ENCODE measurements at places on chromosomes 2 and 18. TPM values are rescaled to one million over a fixed set of nuclear protein-coding genes. Genes with fewer than 3 reads are reported as not detected.
A peak's percentile ranks its signal among the peaks of the same experiment; 100 is the strongest.

DNA sequence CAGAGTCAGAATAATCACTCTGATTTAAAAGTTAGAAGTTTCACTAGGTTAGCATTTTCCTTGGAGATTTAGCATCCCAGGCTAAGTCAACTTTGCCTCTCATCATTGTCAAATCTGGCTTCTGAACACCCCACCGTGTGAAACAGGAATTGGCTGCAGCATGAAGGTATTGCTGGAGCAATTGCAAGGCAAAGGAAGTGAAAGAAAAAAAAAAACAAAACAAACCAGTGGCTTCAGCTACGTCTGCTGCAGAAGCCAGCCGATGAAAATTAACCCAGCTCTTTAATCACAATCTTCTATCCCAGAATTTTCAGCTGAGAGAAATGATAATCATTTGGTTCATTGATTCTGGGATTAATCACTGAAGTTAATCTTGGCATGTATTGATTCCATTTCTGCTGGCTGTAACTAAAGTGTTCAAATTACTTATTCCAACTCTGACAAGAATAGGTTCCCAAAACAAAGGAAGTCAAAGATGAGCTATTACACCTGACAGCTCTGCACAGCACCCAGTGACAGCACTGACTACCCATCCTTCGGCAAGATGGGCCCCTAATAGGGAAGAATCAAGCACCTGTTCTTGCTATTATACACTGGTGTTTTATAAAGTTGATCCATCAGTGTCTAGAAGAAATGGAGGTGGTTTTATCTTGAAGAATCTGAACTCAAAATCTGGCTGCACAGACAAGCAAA, 42.7 kb upstream of the REG3G start:
- DNase-seq, result no peak
- no peak overlapping the region for H3K4me3 ChIP-seq
- no peaks in the 10 kb centered on the region for H3K4me1 ChIP-seq

- no peaks in the 10 kb centered on the region for H3K27me3 ChIP-seq
- no peaks in the 10 kb centered on the region for H3K36me3 ChIP-seq
- H3K27ac ChIP-seq, result no peak overlapping the region
- H3K4me1 ChIP-seq, result no peaks in the 10 kb centered on the region
- DNase-seq, result no peak
- no peak overlapping the region for H3K4me3 ChIP-seq
Measured at GRCh38 chr2:10932345-10933151, 20.8 kb downstream of the KCNF1 start.

WDR35 gene
- total RNA-seq, result 15.5 TPM

GRCh38 chr2:42495234-42495581, 1.4 kb upstream of the KCNG3 start:
- no peaks in the 10 kb centered on the region for H3K36me3 ChIP-seq
- no peak for DNase-seq
- peaks cover 53% of the 10 kb centered on the region for H3K27me3 ChIP-seq
- H3K4me1 ChIP-seq, result peaks cover 25% of the 10 kb centered on the region
- peak overlapping the region; percentile 58 for H3K4me3 ChIP-seq

- no peaks in the 10 kb centered on the region for H3K4me1 ChIP-seq
- no peaks in the 10 kb centered on the region for H3K27me3 ChIP-seq
- no peak overlapping the region for H3K4me3 ChIP-seq
- peak; percentile 60 for DNase-seq
- H3K27ac ChIP-seq, result peak overlapping the region; percentile 80
Measured at GRCh38 chr2:231228223-231228622, 29.8 kb downstream of the ARMC9 start.

DNA sequence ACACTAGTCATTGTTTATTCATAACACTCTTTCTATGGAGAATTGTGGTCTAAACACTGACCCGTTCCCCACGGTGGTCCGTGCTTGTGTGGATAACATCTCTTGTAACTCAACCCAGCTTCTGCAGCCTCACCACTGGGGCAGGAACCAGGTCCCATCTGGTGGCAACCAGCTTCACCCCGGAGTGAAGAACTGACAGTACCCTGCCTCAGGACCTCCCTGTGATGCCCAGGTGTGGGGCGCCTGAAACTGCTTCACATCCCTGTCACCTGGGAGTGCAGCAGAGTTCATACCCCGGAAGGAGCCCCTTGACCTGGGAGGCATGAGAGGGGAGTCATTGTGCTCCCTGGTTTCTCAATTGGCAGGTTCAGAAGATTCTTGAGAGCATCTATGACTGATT, 81.1 kb downstream of the LONRF2 start:
- H3K4me1 ChIP-seq, result no peaks in the 10 kb centered on the region
- no peaks in the 10 kb centered on the region for H3K27me3 ChIP-seq
- no peak overlapping the region for H3K27ac ChIP-seq

GRCh38 chr2:231655894-231656293, 52.4 kb upstream of the PTMA start:
- H3K27ac ChIP-seq, result no peak overlapping the region
- no peak for DNase-seq
- no peaks in the 10 kb centered on the region for H3K36me3 ChIP-seq
- H3K4me3 ChIP-seq, result no peak overlapping the region

GRCh38 chr2:227739351-227739750, 6.3 kb upstream of the SCYGR8 start:
- H3K36me3 ChIP-seq, result no peaks in the 10 kb centered on the region
- H3K4me1 ChIP-seq, result no peaks in the 10 kb centered on the region
- no peak for DNase-seq

DNA sequence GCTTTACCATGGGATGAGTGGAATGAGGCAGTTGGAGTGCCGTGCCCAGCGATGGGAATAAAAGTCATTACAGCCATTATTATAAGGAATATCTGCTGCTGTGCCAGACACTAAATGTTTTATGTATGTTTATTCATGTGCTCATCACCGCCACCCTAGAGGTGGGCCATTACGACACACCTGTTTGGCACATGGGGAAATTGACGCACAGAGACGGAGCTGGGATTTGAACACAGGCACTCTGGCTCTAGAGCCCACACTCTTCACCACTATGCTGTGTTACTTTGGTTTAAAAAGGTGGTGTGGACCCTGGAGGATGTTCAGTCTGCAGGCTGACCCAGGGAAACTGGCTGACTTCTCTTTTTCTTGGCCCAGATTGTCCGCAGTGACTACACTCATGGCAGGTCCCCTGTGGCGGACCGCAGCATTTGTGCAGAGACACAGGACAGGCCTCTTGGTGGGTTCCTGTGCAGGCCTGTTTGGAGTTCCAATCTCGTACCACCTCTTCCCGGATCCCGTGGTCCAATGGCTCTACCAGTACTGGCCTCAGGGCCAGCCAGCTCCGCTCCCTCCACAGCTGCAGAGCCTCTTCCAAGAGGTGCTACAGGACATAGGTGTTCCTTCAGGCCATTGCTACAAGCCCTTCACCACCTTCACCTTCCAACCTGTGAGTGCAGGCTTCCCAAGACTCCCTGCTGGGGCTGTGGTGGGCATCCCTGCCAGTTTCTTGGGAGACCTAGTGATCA, 1.6 kb downstream of the TMEM177 start:
- H3K27me3 ChIP-seq, result no peaks in the 10 kb centered on the region
- DNase-seq, result no peak
- H3K4me3 ChIP-seq, result no peak overlapping the region
- no peak overlapping the region for H3K27ac ChIP-seq

PLCD4 gene
- 10.9 TPM for total RNA-seq

Data from sigmoid colon (tissue), 7 donors.